Stimulated activated CD4-positive, alpha-beta T cell treated with anti-CD3 and anti-CD28 coated beads, Interleukin-4, amount 100 ng/mL, for 24 hours (primary cell): ENCODE measurements at places on chromosomes 16 and 17.
A peak's percentile ranks its signal among the peaks of the same experiment; 100 is the strongest.

- DNase-seq = no peak
These were observed 18.0 kb downstream of the WSCD1 start for GRCh38 chr17:6088141-6088540.

- no peak for DNase-seq
These were observed 948 bp downstream of the LUC7L start for GRCh38 chr16:228151-228851.

DNA sequence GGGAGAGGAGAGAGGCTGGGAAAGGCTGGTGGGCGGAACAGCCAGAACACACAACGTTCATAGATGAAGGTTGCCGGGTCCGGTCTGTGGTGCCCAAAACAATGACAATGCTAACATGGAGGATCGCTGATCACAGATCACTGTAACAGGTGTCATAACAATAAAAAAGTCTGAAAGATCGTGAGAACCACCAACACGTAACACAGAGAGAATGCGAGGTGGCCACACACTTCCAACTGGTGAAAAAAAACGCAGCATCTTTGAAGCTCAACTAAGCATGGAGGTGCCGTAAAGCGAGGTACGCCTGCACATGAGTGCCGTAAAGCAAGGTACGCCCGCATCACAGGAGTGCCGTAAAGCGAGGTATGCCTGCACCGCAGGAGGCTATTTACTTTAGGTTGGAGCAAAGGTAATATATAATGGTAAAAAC, 42.3 kb downstream of the ABR start:
- no peak for DNase-seq

GRCh38 chr16:7548796-7549318, 216.2 kb downstream of the RBFOX1 start:
- DNase-seq = no peak

GRCh38 chr16:82175627-82176026, 5.6 kb upstream of the MPHOSPH6 start:
- no peak for DNase-seq

DNA sequence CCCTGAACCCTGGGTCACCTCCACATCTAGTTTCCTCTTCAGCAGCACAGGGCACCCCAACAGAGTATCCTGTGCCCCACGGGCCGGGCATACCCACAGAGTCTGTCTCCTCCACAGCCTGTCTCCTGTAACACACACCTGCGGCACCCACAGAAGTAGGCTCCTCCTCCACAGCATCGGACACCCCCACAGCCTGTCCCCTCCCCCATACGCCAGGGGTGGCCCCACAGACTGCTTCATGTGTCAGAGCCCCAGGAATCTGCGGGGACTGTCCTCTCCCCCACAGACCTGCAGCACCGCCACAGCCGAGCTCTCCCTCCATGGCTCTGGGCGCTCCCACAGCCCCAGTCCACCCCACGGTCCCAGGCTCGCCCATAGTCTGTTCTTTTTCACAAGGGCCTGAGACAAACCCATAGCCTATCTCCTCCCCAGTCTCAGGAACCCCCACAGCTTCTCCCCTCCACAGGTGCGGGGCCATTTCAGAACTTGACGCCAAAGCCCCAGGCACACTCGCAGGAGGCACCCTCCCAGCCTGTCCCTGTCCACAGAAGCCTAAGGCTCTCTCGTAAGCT, 1.4 kb downstream of the KIAA0753 start:
- DNase-seq = no peak

DNA sequence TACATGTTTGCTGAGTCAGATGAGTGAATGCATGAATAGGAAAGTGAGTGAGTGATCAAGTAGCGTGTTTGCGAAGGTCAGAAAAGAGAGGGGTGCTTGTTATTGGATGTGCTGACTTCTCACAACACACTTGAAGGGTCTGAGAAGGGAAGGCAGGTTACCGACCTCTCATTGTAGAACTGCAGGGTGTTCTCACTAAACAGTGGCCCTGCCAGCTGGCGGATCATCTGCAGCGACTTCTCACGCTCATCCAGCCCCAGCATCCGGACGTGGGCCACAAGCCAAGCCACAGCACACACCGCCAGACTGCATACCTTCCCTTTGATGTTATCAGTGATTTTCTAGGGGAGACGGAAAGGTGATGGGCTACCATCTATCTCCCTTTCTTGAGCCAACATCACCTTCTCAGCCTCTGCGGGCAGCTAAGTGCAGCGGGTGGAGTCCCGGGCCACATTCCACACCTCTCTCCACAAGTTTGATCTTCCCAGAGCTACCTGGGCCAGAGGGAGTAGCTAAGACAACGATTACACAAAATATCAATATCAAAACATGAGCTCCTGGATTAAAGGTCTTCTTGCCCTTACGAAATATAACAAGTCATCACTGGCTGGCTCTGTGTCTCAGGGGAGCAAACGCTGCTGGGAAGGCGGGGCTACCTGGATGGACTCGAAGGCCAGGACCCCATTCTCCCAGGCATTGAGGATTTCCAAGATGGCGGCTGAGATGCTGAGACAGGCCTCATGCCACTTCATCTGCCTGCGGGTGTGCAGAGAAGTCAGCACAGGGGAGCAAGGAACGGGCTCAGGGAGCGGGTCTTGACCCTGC, 11.0 kb downstream of the CSF3 start:
- DNase-seq = peak; percentile 39

GRCh38 chr16:17578981-17579874, 108.5 kb upstream of the XYLT1 start:
- peak; percentile 70 for DNase-seq

DNA sequence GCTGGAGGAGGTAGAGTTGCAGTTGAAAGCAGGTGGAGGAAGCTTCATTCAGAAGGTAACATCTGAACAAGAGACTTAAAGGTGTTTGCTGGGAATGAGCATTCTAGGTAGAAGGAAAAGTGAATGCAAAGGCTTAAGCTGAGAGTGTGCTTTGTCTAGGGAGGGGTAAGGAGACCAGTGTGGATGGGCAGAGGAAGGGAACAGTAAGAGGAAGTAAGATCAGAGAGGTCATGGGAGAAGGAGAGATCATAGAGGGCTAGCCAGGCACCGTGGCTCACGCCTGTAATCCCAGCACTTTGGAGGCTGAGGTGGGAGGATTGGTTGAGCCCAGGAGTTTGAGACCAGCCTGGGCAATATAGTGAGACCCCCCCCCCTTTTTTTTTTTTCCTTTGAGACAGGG, 3.3 kb downstream of the STX4 start:
- no peak for DNase-seq
